HS-5 (cell line): ENCODE measurements at places on chromosomes 16 and 17.

DNA sequence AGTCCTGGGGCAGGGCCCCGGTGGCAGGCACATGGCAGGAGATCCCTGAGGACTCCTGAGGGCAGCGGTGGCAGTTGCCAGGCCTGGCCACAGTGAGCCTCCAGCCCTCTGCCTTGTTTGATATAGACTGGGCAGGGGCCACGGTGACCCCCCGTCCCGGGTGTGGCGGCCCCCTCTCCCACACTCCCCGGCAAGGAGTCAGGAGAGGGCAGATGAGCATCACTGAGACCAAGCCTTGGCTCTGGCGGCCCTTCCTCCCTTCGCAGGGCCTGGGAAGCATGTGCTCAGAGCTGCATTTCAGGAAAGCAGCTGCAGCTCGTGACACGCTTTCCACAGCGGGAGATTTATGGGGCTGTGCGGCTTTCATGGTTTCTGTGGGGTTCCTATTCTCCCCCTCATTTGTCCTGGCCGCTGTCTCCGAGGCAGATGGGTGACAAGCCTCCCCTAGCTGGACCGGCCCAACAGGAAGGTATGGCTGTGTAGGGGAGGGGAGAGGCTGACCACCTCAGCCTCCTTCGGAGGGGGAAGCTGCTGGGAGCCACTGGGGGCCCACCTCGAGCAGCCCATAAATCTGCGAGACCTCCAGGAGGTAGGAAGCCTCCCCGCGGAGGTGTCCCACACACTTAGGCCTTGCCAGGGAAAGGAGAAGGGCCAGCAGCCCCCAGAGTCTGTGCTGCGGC, 211.4 kb downstream of the NTN1 start:
- no peak for DNase-seq

DNA sequence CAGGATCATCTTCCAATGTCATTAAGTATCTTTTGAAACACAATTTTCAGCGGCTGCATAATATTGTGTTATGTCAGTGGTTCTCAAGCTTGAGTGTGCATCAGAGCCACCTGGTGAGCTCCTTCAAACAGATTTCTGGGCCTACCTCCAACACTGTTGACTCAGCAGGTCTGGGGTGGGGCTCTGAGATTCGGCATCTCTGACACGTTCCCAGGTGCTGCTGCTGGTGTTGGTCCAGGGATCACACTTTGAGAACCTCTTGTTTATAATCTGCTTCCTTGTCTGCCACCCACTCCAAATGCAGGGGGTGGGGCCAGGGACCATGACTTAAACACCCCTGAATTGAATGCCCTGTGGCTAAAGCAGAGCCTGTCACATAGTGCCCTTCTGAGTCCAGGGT, 73.8 kb upstream of the HNF1B start:
- no peak for DNase-seq

GRCh38 chr16:1492082-1492922, 858 bp upstream of the TELO2 start:
- no peak for DNase-seq

- DNase-seq: no peak
These were observed 303.8 kb downstream of the SEC14L1 start for GRCh38 chr17:77444628-77444983.

DNA sequence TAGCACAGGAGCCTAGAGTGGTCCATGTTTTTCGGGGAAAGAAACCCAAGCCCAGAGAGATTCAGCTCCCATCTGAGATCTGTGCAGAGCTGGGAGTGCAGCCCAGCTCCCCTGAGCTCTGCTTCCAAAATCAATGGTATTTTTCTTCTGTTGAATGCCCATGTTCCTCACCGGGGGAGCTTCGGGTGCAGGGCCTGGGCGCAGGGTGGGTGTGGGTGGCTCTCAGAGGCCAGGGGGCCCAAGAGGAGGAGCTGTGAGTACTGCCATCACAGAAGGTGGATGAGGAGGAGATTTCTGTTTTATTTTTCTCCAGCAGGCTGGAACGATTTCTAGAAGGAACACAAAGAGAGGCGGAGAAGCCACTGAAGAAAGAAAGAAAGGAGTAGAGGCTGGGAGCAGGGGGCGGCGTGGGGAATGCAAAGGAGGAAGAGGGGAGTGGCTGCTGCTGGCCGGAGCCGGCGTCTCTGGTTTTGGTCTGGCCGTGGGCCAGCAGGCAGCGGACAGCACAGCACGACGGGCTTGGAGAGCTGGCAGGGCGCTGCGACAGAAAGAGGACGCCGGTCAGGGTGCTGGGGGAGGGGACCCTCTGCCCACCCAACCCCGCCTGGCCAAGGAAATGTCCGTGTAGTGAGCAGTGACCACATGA, 76.2 kb upstream of the KSR1 start:
- DNase-seq: no peak

DNA sequence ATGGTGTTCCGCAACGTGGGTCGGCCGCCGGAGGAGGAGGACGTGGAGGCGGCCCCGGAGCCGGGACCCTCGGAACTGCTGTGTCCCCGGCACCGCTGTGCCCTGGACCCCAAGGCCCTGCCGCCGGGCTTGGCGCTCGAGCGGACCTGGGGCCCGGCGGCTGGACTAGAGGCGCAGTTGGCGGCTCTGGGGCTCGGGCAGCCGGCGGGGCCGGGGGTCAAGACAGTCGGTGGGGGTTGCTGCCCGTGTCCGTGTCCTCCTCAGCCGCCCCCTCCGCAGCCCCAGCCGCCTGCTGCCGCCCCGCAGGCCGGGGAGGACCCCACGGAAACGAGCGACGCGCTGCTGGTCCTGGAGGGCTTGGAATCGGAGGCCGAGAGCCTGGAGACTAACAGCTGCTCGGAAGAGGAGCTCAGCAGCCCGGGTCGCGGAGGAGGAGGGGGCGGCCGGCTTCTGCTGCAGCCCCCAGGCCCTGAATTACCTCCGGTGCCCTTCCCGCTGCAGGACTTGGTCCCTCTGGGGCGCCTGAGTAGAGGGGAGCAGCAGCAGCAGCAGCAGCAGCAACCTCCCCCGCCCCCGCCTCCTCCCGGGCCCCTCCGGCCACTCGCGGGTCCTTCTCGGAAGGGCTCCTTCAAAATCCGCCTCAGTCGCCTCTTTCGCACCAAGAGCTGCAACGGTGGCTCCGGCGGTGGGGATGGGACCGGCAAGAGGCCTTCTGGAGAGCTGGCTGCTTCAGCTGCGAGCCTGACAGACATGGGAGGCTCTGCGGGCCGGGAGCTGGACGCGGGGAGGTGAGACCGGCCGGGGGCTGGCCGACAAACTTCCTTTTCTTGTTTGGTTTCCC, 821 bp downstream of the SOCS7 start:
- DNase-seq: no peak

GRCh38 chr17:2250140-2251095, 53.2 kb downstream of the SMG6 start:
- DNase-seq: no peak

DNA sequence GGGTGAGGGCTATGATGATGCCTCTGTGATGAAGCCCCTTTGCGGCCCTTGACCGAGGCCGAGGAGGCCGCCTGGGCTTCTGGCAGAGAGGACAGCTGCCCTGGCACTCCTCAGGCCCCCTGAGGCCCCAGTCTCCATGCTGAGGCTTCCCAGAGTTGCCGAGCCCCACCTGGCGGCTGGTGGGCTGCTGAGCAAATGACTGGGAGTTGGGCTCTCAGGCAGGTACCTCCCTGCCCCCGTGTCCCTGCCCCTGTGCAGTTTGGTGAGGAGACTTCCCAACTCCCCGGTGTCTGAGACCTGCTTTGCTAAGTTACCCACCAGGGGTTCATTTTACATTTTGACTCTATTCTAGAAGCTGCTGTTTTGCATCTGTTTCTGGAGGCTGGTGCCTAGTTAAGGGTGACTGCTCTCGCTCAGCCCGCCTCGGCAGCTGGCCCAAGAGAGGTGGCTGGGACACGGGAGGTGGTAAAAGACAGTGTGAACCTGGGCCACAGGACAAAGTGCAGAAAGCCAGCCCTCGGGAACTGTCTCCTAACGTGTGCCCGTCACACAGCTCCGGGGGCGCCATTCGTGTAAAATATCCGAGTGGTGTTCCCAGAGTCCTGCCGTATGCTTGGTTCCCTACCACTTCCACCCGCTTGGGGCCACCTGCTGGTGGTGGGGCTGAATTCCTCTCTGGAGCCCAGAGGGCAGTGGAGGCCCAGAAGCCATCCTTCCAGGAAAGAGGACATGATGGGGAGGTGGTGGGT, 134.5 kb downstream of the RAB11FIP4 start:
- DNase-seq: no peak

- DNase-seq: no peak
These were observed 168.5 kb downstream of the BCAS3 start for GRCh38 chr17:60846175-60846574.

DNA sequence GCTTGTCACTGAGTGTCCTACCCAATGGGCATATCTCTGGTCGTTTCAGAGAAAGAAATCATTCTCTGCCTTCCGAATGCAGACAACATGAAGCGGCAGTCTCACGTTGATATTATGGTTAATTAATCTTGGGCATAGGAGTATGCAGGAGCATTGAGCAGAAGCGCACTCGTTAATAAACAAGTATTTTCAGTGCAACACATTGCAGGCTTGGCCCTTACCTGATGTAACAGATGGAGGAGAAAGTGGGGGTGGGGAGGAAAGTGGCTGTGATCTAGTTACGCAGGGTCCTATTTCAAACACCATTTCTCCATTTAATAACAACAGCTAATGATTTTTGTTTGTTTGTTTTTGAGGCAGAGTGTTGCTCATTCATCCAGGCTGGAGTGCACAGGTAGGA, 414.0 kb upstream of the RBFOX1 start:
- DNase-seq: no peak

- DNase-seq: no peak
These were observed 54.3 kb downstream of the NEUROD2 start for GRCh38 chr17:39553341-39553945.

GRCh38 chr17:36117505-36118382, 14.1 kb downstream of the CCL4 start:
- DNase-seq: no peak

DNA sequence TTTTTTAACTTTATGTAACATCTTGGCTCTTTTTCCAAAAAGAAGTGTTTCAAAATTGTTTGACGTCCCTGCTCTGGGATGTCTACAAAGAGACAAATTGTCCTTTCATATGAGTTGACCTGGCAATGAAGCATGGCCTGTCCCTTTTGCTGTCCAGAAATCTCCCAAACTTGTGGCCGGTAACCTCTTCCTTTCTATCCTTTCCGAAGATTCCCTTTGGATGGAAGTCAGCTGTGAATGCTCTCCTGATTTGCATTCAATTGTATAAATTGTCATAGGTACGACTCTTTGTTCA, 40.9 kb upstream of the FAM20A start:
- DNase-seq: no peak

GRCh38 chr16:68528233-68528632, 10.9 kb upstream of the ZFP90 start:
- DNase-seq: no peak

DNA sequence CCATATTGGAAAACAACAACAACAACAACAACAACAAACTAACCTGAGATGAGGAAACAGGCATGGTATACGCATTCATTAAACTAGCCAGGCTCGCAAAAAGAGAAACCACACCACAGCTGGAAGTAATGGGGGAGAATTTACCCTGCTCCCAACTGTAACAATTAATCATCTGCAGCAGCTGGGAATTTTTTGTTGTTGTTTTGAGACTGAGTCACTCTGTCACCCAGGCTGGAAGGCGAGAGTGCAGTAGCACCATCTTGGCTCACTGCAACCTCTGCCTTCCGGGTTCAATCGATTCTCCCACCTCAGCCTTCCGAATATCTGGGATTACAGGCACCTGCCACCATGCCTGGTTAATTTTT, 16.3 kb downstream of the PRPSAP1 start:
- no peak for DNase-seq

DNA sequence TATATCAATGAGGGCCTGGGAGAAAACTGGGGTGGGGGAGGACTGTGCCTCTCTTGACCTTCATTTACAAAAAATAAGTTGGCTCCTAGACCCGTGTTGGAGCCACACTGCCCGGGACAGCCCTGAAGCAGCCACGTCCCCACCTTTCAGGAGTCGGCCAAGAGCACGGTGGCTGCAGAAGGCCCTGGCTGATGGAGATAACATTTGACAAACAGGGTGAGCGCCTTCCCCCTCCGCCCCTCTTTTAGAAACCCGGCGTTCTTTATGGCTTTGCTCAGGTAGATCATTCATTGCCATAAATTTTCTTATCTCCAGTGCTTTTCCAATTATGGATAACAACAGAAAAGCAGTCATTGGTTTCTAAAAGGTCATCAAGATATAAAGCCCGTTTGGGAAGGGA, 398.1 kb upstream of the TNRC6C start:
- no peak for DNase-seq

GRCh38 chr16:65418435-65418834, 296.6 kb upstream of the CDH11 start:
- no peak for DNase-seq

- DNase-seq: no peak
These were observed 66.3 kb upstream of the MYOCD start for GRCh38 chr17:12599186-12599920.

DNA sequence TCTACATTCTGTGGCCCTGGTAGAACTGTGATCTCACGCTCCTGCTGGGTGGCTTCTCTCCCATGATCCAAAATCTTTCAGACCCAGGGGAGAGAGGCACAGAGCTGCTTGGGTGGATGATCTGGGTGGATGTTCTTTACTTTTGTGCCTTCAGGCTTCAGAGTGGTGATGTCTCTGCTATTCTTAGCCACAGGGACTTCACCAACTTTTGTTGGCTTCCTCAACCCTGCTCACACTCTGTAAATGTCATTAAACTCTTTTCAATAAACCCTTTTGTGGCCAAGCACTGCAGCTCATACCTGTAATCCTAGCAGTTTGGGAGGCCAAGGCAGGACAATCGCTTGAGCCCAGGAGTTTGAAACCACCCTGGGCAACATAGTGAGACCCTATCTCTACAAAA, 7.6 kb downstream of the CLEC10A start:
- DNase-seq: no peak

DNA sequence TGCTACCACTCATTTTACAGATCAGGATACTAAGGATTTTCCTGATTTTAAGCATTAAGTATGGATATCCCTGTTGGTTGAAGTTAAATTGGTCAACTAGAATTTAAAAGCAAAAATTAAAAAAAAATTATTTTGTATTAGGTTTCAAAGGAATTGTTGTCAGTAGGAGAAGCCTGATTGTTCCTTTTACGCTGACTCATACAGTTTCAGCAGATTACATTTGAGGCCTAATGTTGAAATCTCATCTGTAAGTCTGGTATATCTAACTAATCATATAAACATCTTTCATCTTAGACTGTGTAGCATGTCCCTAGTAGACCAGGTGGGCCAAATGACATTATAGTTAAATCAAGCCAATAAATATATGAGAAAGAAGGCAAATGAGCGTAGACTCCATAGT, 83.5 kb downstream of the FTO start:
- no peak for DNase-seq

DNA sequence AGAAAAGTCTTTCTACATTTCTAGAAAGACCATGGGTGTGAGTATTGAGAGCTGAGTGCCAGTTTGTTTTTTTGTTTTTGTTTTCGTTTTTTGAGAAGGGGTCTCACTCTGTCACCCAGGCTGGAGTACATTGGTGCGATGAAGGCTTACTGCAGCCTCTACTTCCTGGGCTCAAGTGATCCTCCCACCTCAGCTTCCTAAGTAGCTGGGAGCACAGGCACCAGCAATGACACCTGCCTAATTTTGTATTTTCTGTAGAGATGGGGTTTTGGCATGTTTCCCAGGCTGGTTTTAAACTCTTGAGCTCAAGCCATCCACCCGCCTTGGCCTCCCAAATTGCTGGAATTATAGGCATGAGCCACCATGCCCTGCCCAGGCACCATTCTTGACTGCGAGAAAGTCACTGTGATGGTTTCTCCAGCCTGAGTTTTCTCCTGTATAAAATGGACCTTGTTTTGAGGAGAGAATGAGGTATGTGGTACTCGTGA, 673.8 kb downstream of the MAF start:
- DNase-seq: no peak

- no peak for DNase-seq
These were observed 29.1 kb downstream of the SEC14L5 start for GRCh38 chr16:4987250-4987579.
